ENCODE measurements at places on chromosomes 5 and 9.

GRCh38 chr5:133428072-133428660, 184.2 kb downstream of the FSTL4 start:
- no peak for DNase-seq

- no peak for DNase-seq
Measured at GRCh38 chr9:36189976-36190375, 745 bp upstream of the CLTA start.

DNA sequence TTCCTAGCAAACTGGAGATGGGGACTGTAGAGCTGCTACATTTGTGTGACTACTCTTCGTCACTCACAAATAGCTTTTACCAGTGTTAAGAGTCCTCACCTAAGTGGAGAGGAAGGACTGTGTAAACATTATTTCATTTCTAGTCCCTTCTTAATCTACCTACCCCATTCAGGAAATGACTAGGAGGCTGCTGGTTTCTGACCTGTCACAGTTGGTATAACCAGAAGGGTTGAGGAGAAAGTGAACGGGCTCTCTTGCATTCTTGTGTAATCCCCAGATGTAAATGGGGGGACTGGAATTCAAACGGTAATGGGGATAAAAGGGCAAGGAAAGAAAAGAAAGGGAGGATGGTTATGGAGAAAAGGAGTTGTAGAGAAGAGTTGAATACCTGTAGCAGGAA, 35.4 kb upstream of the BNIP1 start:
- no peak for DNase-seq

GRCh38 chr5:114362197-114362976, 517 bp downstream of the KCNN2 start:
- no peak for DNase-seq

GRCh38 chr5:179487145-179487544, 63.2 kb upstream of the RUFY1 start:
- DNase-seq, result no peak

- DNase-seq, result no peak
Measured at GRCh38 chr9:14307989-14308852, 5.7 kb downstream of the NFIB start.

DNA sequence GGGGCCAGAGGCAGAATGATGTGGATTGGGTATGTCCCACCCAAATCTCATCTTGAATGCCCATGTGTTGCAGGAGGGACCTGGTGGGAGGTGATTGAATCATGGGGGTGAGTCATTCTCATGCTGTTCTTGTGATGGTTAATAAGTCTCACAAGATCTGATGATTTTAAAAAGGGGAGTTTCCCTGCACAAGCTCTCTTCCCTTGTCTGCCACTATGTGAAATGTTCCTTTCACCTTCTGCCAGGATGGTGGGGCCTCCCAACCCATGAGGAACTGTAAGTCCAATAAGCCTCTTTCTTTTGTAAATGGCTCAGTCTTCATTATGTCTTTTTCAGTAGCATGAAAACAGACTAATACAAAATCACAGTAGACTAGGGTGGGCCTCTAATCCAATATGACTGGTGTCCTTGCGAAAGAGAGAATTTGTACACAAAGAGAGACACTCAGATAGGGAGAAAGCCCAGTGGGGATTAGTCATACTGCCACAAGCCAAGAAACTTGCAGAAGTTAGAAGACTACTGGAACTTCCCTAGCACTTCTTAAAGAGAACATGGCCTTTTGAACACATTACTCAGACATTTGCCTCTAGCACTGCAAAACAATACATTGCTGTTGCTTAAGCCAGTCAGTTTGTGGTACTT, 68.4 kb downstream of the ANXA1 start:
- DNase-seq, result no peak

DNA sequence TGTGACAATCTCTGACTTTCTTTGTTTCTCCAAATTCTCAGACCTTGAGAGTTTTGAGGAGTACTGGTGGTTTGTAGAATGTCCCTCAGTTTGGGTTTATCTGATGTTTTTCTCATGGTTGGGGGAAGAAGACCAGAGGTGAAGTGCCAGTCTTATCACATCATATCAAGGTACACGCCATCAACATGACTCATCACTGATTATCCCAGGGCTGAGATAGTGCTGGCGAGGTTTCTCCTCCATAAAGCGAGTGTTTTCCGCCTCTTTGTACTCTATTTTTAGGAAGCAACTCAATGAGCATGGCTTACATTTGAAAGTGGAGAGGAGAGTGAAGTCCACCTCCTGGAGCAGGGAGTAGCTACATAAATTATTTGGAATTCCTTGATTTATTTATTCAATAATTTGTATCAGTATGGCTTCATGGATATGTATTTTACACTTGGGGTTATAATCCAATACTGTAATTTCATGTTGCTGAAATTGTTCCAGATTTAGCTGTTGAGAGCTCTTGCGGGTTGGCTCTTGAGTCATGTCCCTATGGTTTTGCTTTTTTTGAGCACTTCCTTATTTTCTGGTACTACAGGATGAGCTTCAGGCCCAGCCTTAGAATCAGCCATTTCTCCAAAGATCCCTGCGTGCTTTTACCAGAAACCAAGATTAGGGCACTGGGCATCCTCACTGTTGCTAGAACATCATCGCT, 23.9 kb downstream of the DCANP1 start:
- no peak for DNase-seq

- DNase-seq, result no peak
Measured at GRCh38 chr9:14306672-14307660, 7.0 kb downstream of the NFIB start.

- no peak for DNase-seq
Measured at GRCh38 chr9:95890594-95890993, 15.1 kb downstream of the ERCC6L2 start.

- no peak for DNase-seq
Measured at GRCh38 chr5:179137016-179137642, 77.0 kb downstream of the ZNF354C start.

DNA sequence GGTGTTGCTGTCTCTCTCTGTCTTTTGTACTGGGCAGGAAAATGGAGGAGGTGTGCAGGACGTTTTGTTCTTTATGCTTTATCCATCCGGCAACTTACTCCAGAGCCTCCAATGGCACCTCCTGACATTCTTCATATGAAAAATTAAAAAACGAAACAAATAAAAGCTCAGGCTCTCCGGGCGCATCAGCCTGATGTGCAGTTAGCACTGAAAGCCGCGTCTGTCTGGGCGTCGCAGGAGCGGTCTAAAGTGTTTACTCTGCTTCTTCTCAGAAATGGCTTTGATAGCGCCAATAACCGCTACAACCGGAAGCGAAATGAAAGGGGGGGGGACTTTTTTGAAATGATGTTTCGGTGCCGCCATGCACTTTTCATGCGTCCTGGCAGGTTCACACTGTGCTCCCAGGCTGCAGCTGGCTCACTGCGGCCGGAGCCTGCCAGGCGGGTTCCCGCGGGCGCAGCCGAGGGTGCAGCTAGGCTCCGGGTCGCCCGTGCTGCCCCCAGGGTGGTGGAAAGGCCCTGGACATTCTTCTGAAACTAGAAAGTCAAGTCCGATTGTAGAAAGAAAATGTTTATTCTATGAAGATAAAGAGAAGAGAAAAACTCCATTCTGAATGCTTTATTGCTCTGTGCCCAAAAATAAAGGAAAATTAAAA, 407.7 kb upstream of the IRX1 start:
- DNase-seq, result no peak

DNA sequence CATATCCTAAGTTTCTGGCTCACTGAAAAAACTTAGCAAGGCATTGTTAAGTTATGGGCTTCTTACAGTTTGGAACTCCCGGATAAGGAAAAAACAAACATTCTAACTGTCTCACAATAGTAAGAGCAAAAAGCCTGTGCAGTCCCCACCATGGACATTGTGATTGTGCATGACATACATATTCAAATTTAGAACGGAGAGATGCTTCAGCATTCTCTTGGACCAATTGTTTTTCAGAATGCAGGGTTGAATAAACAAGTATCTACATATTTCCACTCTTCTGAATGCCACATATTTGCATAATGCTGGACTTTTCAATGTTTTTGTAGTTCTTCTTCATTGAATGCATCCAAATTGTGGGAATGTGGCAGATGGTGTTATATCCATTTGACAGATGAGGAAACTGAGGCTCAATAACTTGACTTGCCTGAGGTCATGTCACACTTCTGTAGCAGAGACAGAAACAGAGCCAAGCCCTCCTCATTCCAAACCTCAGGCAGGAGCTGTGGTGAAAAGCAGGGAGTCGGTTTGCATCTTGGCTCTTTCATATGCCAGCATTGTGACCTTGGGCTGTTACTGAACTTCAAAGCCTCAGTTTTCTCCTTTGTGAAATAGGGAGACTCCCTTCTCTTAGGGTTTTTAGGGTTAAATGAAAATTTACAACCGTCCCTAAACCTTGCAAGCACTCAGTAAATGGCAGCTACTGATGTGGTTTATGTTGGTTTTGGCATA, 95.1 kb downstream of the IQGAP2 start:
- DNase-seq, result no peak

GRCh38 chr5:51694826-51695225, 311.6 kb downstream of the ISL1 start:
- no peak for DNase-seq

DNA sequence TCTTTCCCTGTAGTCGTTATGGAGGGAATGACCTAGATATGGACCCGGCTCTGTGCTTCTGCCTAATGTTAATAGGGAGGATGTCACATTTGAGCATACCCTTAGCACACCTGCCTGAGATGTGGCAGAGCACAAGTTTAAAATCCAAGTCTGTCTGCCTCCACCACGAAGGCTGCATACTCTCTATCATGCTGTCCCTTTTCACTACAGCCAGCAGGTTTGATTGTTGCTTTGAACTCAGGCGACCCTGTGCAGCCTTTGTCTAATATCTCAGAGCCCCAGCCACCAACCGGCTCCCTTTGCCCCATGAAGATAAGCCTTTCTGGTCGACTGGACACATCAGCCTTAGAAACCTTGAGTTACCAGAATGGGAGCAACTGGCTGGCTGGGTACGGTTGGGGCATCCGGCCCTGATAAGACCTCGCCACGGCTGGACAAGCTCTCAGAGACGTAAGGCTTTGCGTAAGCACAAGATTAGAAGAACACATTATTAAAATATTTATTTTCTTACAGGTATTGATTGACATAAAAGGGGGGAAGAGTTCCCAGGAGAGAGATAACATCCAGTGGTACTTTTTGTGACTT, 222.0 kb upstream of the TRIM32 start:
- no peak for DNase-seq

GRCh38 chr9:133986774-133987445, 5.2 kb downstream of the VAV2 start:
- DNase-seq, result no peak

DNA sequence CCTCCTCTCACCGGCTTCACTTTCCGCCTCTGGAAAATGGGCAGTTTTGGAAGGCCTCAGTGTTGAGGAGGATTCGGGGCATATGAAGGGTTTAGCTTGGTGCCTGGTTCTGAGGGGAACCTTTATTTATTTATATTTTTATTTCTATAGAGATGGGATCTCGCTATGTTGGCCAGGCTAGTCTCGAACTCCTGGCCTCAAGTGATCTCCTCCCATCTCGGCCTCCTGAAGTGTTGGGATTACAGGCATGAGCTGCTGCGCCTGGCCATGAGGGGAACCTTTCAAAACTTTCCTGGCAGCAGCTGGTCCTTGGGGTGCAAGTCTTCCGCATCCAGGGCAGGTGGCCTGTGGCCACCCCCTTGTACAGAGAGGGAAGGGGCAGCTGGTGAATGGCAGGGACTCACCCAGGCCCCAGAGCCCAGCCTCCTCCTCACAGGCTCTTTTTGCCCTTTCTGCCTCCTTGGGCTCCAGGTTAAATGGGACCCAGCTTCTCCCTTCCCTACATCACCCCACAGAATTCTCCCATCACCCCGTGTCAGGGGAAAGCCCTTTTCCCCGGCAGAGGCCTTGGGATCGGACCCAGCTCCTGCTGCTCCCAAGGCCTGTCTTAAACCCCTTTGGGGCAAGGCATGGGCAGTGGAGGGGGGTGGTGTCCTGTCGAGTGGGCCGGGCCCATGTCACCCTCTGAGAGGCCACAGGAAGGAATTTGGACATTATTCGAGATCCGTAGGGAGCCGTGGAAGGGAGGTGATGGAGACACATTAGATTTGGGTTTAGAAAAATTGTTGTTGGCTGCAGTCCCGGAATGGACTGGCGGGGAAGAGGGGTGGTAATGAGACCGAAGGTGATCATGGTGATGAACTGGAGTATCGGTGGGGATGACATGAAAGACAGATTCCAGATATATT, 5.9 kb downstream of the NCS1 start:
- no peak for DNase-seq
